ENCODE measurements at places on chromosomes 13 and 19.

GRCh38 chr13:38688674-38689073 lies 1.8 kb downstream of the FREM2 start:
- DNase-seq = no peak

DNA sequence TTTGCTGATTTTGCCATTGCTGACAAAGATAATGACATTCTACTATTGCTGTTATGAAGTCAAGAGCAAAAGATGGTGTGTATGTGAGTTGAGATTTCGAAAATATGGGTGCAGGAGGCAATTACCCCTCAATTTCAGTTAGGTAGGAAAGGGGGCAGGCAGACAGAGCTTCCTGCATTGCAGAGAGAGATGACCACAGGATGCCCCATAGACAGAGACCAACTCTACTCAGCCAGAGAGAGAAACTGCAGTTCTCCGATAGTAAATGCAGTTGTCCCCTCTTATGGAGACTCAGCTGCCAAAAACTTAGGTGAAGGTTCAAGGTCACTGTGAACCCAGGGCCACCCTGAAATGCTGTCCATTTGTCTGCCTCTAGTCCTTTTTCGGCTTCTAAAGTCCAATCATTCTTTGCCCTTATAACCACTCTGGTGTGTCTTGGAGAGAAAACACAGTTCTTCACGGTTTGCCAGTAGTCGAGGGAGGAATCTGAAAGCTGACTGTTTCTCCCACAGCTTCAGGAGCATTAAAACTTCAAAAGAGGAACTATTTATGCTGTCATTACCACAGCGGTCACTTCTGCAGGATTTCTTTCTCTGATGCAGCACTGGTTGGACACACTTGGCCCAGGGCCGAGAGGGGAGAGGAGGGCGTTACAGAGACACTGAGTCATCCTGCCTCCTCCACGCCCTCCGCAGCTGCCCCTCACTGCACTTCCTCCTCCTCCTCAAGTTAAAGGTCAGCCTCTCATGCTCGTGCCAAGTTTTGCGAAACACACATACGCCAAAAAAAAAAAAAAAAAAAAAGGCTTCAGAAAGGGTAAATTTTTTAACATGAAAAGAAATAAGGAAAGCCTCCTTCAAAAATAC lies 264.3 kb downstream of the FOXO1 start:
- no peak for DNase-seq

- no peak for DNase-seq
Observed at GRCh38 chr19:22026687-22027086, 15.9 kb upstream of the ZNF208 start.

DNA sequence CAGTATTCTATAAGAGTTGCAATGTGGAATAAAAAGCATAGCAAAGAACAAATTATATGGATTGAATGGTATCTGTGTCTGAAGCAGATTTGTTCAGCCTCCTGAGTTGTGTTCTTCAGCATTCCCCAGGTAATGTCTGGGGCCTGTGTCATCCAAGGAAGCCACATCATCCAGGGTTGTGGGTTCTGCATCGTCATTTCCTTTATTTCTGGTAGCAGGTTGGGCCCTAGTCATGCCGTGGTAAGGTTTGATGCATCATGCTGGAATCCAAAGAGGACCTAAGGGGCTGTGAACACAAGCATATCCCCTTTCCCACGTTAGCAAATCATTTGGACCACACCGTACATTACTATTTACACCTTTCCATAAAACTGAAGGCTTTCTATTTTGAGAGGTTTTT lies 131.0 kb upstream of the ZNF91 start:
- no peak for DNase-seq

DNA sequence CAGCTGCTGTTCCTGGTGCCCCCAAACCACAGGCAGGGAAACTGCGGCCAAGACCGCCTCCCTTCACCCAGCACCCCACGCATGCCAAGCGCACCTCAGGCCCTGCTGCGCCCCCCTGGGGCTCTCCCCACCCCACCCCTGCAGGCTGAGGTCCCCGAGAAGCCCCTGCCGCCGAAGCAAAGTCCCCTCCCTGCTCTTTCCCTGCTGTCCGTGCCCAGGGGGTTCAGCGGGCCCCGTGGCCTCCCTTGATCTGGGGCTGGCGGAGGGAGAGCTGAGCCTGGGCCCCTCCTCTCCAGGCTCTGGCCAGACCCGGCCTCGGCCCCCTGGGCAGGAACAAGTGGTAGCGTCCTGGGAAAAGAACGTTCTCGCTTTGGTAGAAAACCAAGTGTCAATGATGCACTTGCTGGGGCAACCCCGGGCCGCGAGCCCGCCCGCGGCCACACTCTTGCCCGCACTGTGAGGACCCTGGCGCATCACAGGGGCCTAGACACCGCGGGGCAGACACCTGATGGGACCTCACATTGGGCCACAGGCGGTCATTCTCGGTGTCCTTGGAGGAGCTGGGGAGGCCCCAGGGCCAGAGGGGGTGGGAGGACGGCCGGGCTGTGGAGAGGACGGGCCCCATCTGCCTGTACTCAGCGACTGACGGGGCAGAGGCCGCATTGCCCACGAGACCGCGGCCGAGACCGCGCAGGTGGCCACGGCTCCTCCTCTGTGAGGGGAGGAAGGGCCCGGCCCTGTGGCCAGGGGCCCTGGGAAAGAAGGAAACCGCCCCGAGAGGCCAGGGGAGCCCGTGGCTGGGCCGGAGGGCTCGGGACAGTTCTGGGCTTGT lies 29.0 kb downstream of the GPX4 start:
- no peak for DNase-seq

- no peak for DNase-seq
Observed at GRCh38 chr19:46533078-46533620, 37.5 kb upstream of the PNMA8B start.

DNA sequence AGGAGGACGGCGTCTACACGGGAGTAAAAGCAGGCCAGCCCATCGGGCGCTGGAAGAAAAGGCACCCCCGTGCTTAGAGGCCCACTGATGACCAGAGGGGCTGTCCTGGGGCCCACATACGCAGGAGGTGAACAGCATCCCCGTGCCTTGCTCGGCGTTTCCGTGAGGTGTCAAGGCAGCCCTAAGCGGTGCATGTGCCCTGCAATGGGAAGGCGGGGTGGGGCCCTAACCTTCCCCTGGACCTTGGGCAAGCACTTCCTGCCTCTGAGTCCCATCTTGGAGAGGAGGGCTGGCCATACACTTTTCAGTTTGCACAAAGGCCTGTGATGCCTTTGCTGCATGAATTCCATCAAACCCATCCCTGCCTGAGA lies 47.8 kb upstream of the ATP11A start:
- DNase-seq = no peak

- no peak for DNase-seq
Observed at GRCh38 chr19:11025006-11025405, 64.2 kb downstream of the SMARCA4 start.

GRCh38 chr19:33125929-33126388 lies 6.0 kb upstream of the WDR88 start:
- DNase-seq = peak; percentile 79

DNA sequence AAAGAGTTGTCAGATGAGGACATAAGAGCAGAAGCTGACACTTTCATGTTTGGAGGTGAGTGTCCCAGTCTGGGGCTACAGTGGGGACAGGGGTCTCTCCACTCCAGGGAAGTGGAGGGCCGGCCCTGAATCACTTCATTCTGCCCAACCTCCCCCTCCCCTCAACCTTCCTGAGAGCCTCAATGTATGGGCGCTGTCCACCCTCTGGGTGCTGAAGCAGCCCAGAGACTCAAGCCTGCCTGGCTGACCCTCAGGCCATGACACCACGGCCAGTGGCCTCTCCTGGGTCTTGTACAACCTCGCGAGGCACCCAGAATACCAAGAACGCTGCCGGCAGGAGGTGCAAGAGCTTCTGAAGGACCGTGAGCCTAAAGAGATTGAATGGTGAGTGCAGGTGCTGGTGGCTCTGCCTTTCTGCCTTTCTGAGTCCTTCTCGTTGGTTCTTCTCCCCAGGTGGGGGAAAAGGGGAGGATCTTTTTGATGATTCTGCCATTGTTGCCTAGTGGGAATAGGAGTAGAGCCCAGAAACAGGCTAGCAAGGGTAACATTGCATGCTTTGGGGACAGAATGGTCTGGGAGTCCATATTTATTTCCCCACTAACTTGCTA lies 8.8 kb downstream of the CYP4F8 start:
- no peak for DNase-seq

DNA sequence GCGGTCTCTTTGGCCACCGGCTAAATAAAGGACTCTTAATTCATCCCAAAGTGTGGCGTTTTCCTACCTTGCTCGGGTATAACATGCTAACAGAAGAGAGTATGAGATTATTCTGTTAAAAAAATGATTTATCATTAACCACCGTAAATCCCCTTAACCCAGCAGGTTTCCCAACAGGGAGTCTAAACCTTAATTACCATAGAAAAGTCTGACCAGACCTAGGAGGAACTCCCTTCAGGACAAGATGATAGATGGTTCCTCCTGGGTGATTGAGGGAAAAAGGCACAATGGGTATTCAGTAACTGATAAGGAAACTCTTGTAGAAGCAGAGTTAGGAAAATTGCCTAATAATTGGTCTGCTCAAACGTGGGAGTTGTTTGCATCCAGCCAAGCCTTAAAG lies 193.7 kb downstream of the ZNF737 start:
- no peak for DNase-seq

DNA sequence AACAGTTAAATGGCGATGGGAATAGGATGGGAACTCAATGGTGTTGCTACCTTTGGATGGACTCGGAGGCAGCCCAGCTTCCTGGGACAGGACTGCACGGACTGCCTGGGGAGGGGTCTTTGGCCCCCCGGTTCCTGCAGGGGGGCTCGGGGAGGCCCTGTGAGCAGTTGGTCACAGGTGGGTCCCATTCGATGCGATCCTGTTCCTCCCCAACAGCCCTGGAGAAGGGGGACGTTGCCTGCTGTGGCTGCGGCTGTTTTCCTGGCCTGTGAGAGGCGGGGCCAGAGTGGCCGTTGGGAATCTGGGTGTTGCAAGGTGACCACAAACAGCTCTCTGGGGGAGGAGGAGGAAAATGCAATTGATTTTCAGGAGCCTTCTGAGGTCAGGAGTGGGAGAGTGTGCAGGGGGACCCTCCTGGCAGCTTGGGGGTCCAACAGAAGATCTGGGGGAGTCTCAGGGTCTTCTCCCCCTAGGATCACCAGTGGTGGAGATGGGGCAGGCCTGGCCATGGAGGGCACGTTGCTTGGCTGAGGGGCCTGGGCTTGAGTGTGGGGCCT lies 1.9 kb upstream of the PLPPR3 start:
- no peak for DNase-seq

DNA sequence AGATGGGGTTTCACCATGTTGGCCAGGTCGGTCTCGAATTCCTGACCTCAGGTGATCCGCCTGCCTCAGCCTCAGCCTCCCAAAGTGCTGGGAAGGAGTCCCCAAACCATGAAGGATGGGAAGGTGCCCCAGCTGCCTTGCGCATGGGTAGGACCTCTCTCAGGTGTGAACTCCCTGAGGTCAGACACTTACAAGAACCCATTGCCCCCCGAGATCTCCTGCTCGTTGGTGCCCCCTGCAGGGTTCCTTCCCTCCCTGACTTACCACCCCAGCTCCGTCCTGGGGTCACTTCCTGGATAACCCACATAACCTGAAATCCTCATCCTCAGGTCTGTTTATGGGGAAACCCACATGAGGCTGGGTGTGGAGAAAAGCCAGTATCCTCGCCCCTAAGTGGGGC lies 41.7 kb downstream of the UNC13A start:
- DNase-seq = no peak

- DNase-seq = peak; percentile 37
Observed at GRCh38 chr19:291006-291521, at the start of gene PLPP2. TSS of gene PLPP2 (minus strand) at chr19:291403. CDS start at chr19:291336, 67 bp downstream.

GRCh38 chr13:76651286-76651685 lies 234.9 kb downstream of the KCTD12 start:
- no peak for DNase-seq

DNA sequence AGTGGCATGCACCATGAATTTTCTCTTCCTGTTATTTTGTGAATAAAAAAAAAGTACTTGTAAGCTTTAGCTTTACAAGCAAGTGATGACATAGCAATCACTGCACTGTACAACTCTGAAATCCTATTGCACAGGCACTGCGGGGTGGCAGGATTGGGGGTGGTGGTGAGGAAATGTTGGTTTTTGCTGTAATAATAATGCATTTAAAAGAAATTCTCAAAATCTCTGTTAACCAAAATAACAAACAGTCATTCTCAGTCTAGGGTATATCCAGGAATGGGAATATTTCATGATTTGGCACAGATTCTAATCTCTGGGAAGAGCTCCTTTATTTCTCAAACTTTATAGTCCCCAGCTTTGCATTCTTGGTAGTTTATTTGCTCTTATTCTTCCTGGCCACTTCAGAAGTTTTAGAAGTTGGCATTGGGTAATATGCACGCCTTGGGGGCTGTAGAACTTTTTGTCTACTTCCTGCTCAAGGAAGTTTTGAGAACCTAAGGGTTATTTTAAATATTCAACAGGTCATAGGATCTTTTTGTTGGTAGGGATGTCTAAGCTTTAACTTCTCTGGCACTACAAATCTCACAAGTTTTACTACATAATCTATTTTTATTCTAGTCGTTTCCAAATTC lies 353.0 kb upstream of the KLF12 start:
- no peak for DNase-seq

GRCh38 chr13:94711561-94712286 lies 621 bp downstream of the SOX21 start:
- peak; percentile 50 for DNase-seq

- DNase-seq = no peak
Observed at GRCh38 chr19:51702103-51702824, 9.1 kb downstream of the SPACA6 start.

DNA sequence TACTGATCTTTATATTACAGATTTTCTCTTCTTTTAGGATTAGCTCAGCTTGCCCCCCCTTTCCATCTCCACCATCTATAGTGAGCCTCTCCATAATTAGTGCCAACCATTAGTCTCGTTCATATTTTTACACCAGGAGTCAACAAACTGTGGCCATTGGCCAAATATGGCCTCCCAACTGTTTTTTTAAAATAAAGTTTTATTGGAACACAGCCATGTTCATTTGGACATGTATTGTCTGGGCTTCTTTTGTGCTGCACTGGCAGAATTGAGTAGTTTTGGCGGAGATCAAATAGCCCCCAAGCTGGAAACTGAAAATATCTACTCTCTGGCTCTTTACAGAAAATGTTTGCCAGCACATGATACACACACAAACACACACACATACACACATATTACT lies 18.4 kb downstream of the ZNF175 start:
- no peak for DNase-seq

DNA sequence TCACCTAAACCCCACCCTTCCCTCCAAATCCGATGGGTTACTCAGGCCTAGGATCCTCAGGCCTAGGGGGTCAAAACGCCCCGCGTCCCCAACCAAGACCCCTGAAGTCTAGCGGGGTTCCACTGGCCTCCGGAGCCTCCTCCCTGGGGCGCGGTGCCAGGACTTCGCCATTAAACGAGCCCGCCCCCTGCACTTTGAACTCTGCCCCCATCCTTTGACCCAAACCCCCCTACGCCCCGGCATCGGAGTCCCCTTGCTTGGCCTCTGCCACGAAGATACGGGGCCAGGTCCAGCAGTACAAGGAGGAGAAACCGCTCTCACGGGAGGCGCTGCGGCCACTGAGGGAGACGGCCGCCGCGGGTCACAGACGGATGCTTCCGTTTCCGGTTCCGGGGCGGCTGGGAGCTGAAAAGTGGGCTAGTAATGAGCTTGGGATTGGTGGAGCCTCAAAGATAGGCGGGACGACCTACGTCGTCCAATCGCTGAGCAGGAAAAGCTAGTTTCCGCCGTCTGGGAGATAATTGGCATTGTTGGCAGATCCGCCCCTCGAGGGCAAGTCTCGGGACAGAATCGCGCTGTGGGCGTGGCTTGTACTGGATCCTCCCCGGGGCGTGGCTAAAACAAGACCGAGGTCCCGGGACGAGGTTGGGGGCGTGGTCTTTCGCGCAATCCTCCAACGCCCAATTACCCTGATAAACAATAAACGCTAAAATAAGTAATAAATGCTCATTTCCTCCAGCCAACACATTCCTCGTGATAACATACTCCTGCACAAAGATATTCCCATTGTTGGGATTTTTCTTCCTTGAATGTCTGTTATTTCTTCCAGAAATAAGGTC lies 5.7 kb upstream of the ZNF77 start:
- peak; percentile 99 for DNase-seq
